ENCODE measurements at places on chromosomes 7 and 10.
A peak's percentile ranks its signal among the peaks of the same experiment; 100 is the strongest.

GRCh38 chr7:44288381-44288685, 37.1 kb downstream of the CAMK2B start:
- no peak overlapping the region for H3K4me3 ChIP-seq
- H3K36me3 ChIP-seq: no peaks in the 10 kb centered on the region
- H3K27me3 ChIP-seq: peaks cover 11% of the 10 kb centered on the region
- peaks cover 7% of the 10 kb centered on the region for H3K4me1 ChIP-seq
- no peak for DNase-seq

DNA sequence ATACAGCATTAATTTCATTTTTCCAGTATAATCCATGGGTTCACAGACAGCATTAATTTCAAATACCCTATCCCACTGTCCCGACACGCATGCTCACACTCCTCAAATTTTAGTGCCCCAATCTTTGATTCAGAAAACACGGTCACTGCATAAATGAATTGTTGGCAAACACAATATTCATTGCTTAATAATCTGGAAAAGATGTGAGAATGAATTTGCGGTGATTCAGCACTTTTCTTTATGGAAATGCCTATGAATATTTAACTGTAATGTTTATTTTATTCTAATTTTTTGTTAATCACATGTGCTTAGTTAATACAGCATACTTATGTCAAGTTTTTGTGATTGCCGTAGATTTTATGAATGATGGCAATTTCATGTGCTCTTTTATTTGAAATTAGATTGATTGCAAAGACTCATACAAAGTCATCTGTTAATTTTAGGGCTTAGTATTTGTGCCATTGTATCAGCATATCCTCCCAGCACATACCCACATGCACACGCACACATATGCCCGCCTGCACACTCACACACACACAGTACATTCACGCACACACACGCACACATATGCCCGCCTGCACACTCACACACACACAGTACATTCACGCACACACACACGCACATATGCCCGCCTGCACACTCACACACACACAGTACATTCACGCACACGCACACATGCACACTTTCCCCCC, 35.1 kb downstream of the MACROH2A2 start:
- H3K36me3 ChIP-seq: peaks cover 14% of the 10 kb centered on the region
- no peak overlapping the region for H3K27ac ChIP-seq
- no peaks in the 10 kb centered on the region for H3K4me1 ChIP-seq
- H3K4me3 ChIP-seq: no peak overlapping the region
- no peak for DNase-seq

DNA sequence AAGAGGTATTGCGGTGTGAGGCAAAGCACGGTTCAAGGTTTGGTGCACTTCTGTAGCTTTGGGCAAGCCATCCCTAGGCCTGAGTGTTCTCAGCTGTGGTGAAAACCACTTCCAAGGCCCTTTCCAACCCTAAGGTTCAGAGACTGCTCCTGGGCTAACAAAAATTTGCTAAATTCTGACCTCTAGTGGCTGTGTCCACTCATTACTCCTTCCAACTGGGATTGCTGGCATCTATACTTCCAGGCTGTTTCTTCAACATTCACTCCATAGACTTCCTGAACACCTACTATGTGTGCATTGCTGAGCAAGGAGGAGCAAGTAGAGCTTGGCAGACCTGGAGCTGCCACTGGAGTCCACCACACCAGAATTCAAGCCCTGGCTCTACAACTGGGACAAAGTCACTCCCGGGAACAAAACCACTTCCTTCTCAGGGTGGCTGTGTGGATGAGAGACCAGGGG, 29.3 kb upstream of the SH3PXD2A start:
- peak; percentile 60 for DNase-seq
- H3K4me1 ChIP-seq: peaks cover 12% of the 10 kb centered on the region
- no peaks in the 10 kb centered on the region for H3K27me3 ChIP-seq
- H3K36me3 ChIP-seq: peaks cover 13% of the 10 kb centered on the region

DNA sequence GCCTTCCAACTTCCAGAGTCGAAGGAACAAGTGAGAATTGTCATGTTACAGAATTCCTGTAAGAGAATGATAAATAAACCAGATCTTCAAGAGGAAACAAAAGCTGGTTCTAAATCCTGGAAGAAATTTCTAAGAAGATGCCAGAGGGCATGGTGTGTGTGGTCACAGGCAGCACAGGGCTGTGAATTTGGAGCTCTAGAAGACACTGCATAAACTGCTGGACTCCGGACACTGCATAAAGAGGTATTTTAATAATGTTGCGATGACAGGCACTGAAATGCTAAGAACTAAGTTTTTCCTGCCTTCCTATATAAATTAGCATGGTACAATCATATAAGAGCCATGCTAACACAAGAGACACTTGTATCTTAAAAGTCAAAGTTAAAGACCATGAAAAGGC, 86.0 kb downstream of the LARP4B start:
- no peak overlapping the region for H3K4me3 ChIP-seq
- H3K4me1 ChIP-seq: peaks cover 7% of the 10 kb centered on the region
- H3K27ac ChIP-seq: no peak overlapping the region
- DNase-seq: no peak
- no peaks in the 10 kb centered on the region for H3K27me3 ChIP-seq
- peaks cover 40% of the 10 kb centered on the region for H3K36me3 ChIP-seq

DNA sequence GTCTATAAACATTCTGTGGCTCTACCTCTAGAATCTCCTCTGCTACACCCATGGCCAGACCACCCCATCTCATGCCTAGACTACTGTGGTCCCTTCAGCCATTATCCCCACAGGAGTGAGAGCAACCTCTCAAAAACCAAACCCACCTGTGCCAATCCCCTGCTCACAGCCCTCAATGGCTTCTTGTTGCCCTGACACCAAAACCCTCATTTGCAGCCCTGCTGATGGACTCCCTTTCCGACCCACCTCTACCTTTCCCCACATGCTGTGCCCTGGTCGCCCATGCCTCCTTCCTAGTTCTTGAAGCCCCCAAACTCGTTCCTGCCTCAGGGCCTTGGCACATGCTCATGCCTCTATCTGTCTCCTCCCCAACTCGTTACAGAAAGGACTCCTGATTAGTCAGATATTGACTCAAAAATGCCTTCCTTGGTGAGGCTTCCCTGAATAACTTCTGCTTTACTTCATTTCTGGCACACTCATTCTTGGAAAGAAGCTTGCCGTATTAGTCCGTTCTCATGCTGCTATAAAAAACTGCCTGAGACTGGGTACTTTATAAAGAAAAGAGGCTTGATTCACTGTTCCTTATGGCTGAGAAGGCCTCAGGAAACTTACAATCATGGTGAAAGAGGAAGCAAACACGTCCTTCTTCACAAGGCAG, 104.2 kb downstream of the TEX36 start:
- no peaks in the 10 kb centered on the region for H3K27me3 ChIP-seq
- DNase-seq: no peak
- H3K4me3 ChIP-seq: no peak overlapping the region
